A549 treated with dexamethasone at 1 μM for 4 hours (cell line): ENCODE measurements at places on chromosomes 6 and 20. TPM values are rescaled to one million over a fixed set of nuclear protein-coding genes. Genes with fewer than 3 reads are reported as not detected.

Gene RREB1
- 8.9 to 17.4 TPM (median 15.1 TPM) in 5 replicates for total RNA-seq

Gene MRAP2
- total RNA-seq: 1.0 to 1.9 TPM (median 1.5 TPM) in 5 replicates

Gene STMND1
- total RNA-seq: not detected in 5 replicates

Gene DEF6
- total RNA-seq: 0.05 to 0.06 TPM (median 0.06 TPM) in 3 of 5 replicates, not detected in the others

Gene EPM2A
- 2.8 to 3.4 TPM (median 3.1 TPM) in 5 replicates for total RNA-seq

Gene PSORS1C1
- 4.4 to 6.7 TPM (median 6.1 TPM) in 5 replicates for total RNA-seq

Gene MYCT1
- 0.09 TPM in 1 of 5 replicates, not detected in the others for total RNA-seq

Gene BMP5
- total RNA-seq: 0.01 to 0.04 TPM in 2 of 5 replicates, not detected in the others

Gene NTSR1
- 0.03 to 0.14 TPM (median 0.07 TPM) in 5 replicates for total RNA-seq

Gene KHDC1L
- 0.25 to 0.41 TPM (median 0.28 TPM) in 3 of 5 replicates, not detected in the others for total RNA-seq

Gene ATP9A
- 13.0 to 20.1 TPM (median 18.0 TPM) in 5 replicates for total RNA-seq

Gene ZSWIM1
- 5.1 to 7.0 TPM (median 6.9 TPM) in 5 replicates for total RNA-seq

Gene OR2W1
- not detected in 5 replicates for total RNA-seq

Gene NHSL1
- 2.4 to 5.8 TPM (median 4.9 TPM) in 5 replicates for total RNA-seq

Gene MEP1A
- total RNA-seq: not detected in 5 replicates

Gene MAS1
- not detected in 5 replicates for total RNA-seq

Gene SAMD3
- not detected in 5 replicates for total RNA-seq

Gene RAET1E
- 1.8 to 3.1 TPM (median 2.8 TPM) in 5 replicates for total RNA-seq

Gene VPS16
- 21.4 to 33.9 TPM (median 31.3 TPM) in 5 replicates for total RNA-seq

Gene OR12D3
- not detected in 5 replicates for total RNA-seq

Gene PRSS16
- 2.4 to 3.8 TPM (median 3.2 TPM) in 5 replicates for total RNA-seq

Gene AIF1
- total RNA-seq: not detected in 5 replicates

Gene ISM1
- 0.16 to 0.24 TPM (median 0.18 TPM) in 5 replicates for total RNA-seq

Gene PAX1
- total RNA-seq: 0.05 to 0.11 TPM in 2 of 5 replicates, not detected in the others

Gene BTNL2
- total RNA-seq: not detected in 5 replicates

Gene ALDH8A1
- 0.06 to 0.22 TPM (median 0.15 TPM) in 5 replicates for total RNA-seq

Gene PRSS35
- total RNA-seq: 0.06 to 0.16 TPM (median 0.08 TPM) in 5 replicates

Gene FAM209B
- 0.17 to 0.48 TPM (median 0.28 TPM) in 5 replicates for total RNA-seq
